ENCODE measurements at places on chromosomes 5 and 9.

DNA sequence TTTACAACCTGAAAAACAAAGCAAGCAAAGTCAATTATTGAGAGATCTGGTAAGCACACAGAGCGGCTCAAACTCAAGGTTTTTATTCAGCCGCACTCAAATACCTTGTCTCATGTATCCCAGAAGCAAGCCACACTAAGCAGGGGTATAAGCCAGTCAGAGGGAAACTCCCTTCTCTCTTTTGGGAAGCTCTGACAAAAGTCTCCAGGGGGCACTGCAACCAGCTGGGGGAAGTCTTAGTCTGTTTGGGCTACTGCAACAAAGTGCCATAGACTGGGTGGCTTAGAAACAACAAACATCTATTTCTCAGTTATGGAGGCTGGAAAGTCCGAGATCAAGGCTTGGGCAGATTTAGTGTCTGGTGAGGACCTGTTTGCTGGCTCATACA lies 246.0 kb downstream of the ENC1 start:
- DNase-seq: no peak

- DNase-seq: no peak
Measured at GRCh38 chr9:124041817-124042116, 30.2 kb downstream of the LHX2 start.

GRCh38 chr5:154193701-154194121 lies 3.2 kb downstream of the GALNT10 start:
- no peak for DNase-seq

DNA sequence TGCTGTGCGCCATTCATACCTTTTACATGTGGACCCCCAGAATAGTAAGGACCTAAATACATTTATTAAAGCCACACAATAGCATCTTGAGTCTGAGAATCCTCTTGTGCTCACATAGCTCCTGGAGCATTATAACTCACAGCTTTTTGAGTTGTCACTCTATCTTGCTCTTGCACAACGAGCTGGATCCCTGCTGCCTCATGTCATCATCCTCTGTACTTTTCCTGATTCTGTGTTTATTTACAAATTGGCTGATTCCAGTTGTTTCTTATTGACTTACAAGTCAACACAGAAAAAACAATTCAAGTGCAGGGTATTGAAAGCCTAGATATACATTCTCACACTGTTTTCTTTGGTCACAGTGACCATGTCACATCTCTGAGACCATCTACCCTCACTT lies 112.9 kb downstream of the SLC1A3 start:
- DNase-seq: no peak

GRCh38 chr9:92463984-92464383 lies 18.3 kb downstream of the ASPN start:
- peak; percentile 91 for DNase-seq

- no peak for DNase-seq
Measured at GRCh38 chr9:135073741-135074305, 13.6 kb upstream of the OLFM1 start.

DNA sequence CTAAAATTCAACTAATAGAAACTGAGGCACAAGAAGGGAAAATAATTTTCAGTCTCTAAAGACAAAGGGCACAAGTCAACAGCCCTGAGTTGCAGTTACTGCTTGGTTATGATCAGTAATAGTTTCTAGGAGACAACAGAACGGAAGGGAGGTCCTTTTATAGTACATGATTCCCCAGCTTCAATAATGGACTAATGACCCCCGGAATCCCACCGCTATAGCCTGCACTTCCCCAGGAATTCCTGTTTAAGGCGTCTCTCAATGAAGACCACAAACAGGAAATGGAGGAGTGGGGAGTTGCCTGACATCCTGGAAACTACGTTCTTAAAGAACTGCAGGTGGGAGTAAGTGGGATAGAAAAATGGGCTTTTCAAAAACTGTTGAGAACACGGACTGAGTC lies 60.6 kb downstream of the DIAPH1 start:
- no peak for DNase-seq

- DNase-seq: no peak
Measured at GRCh38 chr5:151924564-151925301, at the start of gene GLRA1. Gene GLRA1, minus strand, starts transcription at chr5:151924851. Its CDS starts 302 bp downstream, at chr5:151924549.

- DNase-seq: no peak
Measured at GRCh38 chr9:130476151-130476730, 31.5 kb downstream of the ASS1 start.

DNA sequence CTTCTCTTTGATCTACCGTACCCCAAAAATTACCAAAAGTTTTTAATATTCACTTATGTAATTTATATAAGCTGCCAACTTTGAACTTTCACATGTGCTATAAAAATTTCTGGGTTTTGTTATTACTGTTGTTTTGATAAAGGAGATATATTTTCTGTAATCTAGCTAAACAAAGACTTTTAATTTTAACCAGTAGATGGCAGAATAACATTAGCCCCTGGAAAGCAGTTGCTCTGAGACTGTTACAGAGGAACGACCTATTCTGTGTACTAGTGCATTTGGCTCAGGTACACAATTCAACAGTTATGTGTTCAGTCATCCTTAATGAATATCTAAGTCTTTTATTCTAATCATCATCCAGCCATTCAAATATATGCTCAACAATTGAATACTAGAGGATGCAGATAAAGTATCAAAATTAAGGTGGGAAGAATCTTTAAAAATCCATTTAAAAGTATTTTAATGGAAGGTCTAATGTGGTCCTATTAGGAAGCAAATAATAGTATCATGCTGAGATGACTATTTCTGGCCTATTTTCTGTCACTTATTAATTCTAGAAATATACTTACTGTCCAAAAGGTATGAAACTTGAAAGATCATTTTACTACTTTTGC lies 8.6 kb downstream of the KLHL9 start:
- DNase-seq: no peak

GRCh38 chr5:3258050-3258449 lies 337.6 kb upstream of the IRX1 start:
- no peak for DNase-seq

- DNase-seq: no peak
Measured at GRCh38 chr5:175728885-175729828, 71.3 kb downstream of the HRH2 start.

DNA sequence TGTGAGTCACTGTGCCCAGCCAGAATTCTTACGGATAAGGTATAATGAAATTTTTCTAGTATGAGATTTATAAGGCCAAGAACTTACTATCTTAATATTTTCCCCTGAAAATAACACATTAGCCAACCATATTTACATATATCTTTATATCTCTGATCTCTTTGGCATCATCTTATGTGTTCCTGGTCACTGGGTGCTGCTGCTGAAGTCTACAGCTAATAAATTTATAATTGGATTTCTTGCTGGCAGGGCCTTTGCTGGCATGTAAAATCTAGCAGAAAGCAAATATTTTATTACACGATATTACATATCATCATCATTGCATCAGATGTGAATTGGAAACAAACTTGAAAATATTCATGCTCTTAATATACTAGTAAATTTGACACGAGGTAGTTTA lies 590.7 kb downstream of the ANXA1 start:
- DNase-seq: no peak

GRCh38 chr9:78073722-78074121 lies 42.1 kb upstream of the GNAQ start:
- DNase-seq: no peak

GRCh38 chr5:135662683-135663082 lies 83.9 kb upstream of the CXCL14 start:
- no peak for DNase-seq

DNA sequence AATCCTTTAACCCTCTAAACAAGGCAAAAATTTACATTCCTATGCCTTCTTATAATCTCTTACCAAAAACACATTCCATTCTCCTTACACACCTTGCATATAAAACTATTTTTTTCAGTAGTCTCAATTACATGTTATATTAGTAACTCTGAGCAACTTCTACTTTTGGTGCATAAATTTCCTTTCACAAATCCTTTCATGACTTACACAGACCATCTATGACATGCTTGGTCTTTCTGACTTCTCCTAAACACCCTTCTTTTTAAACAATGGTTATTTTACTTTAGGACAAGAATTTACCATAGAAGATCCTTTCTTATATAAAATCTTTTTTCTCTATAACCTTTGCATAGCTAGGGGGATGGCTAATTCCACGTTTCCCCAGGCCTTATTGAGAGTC lies 208.0 kb upstream of the ARRDC3 start:
- no peak for DNase-seq

- no peak for DNase-seq
Measured at GRCh38 chr5:170327168-170327567, 29.6 kb upstream of the LCP2 start.

DNA sequence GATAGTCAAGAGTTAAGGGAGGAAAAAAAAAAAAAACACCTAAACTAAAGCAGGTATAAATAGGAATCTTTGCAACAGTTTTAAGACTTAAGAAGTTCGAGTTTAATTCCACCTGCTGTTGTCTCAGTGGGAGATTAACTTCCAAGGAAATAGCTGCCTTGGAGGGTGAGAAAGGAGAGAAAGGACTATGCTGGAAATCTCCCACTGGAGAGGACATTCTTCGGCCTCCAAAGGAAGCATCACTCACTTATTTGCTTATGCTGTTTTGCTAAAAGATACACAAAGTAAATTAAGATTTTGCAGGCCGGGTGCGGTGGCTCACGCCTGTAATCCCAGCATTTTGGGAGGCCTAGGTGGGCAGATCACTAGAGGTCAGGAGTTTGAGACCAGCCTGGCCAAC lies 317.9 kb upstream of the MPDZ start:
- no peak for DNase-seq

GRCh38 chr5:169531631-169532030 lies 51.9 kb upstream of the SPDL1 start:
- DNase-seq: peak; percentile 7

- no peak for DNase-seq
Measured at GRCh38 chr5:107476783-107477182, 194.0 kb downstream of the EFNA5 start.

- DNase-seq: peak; percentile 79
Measured at GRCh38 chr5:10233505-10233904, 16.2 kb downstream of the ATPSCKMT start.

GRCh38 chr9:37949576-37949975 lies 45.6 kb upstream of the SLC25A51 start:
- no peak for DNase-seq

DNA sequence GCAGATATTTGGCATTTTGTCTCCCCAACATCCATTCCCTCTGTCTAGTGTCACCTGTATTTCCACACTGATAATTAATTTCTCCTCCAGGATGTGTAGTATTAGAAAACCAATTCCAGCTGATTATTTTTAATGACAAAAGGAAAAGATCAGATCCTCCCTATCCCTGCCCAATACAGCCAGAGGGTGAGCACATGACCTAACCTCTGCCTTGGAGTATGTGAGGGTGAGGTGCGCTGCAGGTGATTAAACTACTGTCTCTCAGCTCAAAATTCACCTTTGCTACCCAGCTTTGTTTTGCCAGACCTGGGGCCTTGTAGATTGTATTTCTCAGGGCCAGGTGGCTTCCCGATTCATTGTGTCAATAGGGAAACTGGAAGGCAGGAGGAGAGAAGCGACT lies 402.1 kb downstream of the PRELID2 start:
- no peak for DNase-seq

- peak; percentile 13 for DNase-seq
Measured at GRCh38 chr5:110726249-110727024, at the start of gene TMEM232. Gene TMEM232, minus strand, starts transcription at chr5:110726671. Its CDS starts 59,319 bp downstream, at chr5:110667352.

GRCh38 chr5:148474025-148474511 lies 90.3 kb downstream of the FBXO38 start:
- DNase-seq: no peak

- DNase-seq: no peak
Measured at GRCh38 chr5:160957312-160957861, 105.4 kb upstream of the ATP10B start.

- no peak for DNase-seq
Measured at GRCh38 chr5:62607615-62608014, 29.0 kb downstream of the LRRC70 start.
